ENCODE measurements at places on chromosomes 4 and X.

DNA sequence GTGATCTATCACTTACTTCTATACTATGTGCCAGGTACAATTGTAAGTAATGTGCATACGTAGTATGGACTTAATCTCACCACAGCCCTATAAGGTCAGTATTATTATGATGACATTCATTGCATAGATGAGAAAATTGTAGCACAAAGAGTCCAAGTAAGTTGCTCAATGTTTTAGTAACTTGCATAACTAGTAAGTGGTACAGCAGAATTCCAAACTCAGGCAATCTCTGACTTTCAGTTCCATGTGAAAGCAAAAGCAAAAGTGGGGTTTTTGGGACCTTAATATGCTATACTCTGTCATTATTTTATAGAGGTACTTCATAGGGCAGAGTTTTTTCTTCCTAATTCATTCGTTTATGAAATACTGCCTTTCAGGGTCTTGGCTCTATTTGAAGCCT is 188.8 kb upstream of the VEGFC start:
- no peak for DNase-seq

DNA sequence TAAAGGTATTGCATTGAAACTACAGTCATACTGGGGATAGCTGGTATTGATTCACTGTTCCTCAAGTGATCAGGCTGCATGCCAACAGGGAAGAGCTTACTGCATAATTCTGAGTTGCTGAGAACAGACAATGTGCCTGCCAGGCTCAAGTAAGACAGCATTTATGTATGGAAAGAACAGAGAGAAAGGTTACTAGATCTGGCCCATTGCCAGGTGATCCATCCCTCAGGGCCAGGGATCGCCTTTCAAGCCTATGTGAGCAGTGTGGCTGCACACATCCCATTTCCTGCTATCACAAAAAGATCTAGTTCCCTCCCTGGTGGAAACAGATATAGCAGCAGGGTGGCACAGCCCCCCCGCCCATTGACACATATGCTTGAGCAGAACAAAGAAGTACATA is 254.0 kb downstream of the TMA16 start:
- DNase-seq: peak; percentile 24

- no peak for DNase-seq
These were observed 116.1 kb downstream of the SPCS3 start for GRCh38 chr4:176435901-176436292.

- no peak for DNase-seq
These were observed 771 bp upstream of the RBPJ start for GRCh38 chr4:26319949-26320537.

DNA sequence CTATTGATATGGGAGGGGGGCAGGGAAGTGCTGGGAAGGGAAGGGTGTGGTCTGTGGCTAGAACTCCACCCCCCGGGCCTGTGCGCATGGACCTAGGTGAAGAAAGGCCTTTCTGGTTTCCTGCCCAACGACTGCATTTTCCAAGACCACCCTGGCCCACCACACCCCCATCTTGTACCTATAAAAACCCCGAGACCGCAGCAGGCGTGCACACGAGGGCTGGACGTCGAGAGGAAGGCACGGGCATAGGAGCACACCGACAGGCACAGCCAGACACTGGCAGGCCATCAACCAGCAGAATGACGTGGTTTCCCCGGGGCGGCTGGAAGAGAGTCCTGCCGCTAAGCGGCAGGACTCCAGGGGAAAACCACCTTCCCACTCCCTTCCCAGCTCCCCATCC is 981.1 kb downstream of the PCDH7 start:
- DNase-seq: no peak

DNA sequence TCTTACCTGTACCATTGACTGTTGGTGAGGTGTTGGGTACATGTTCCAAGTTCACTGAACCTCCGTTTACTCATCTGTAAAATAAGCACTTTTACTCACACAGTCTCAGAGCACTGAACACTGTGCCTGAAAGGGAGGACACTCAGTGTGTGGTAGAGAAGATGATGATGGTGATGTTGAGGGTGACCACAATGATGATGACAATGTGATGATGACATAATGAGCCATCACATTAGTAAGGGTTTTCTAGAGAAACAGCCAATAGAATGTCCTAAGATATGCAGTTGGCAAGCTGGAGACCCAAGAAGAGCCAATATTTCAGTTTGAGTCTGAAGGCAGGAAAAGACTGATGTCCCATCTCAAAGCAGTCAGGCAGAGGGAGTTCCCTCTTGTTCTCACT is 315.4 kb upstream of the IGFBP7 start:
- DNase-seq: no peak

DNA sequence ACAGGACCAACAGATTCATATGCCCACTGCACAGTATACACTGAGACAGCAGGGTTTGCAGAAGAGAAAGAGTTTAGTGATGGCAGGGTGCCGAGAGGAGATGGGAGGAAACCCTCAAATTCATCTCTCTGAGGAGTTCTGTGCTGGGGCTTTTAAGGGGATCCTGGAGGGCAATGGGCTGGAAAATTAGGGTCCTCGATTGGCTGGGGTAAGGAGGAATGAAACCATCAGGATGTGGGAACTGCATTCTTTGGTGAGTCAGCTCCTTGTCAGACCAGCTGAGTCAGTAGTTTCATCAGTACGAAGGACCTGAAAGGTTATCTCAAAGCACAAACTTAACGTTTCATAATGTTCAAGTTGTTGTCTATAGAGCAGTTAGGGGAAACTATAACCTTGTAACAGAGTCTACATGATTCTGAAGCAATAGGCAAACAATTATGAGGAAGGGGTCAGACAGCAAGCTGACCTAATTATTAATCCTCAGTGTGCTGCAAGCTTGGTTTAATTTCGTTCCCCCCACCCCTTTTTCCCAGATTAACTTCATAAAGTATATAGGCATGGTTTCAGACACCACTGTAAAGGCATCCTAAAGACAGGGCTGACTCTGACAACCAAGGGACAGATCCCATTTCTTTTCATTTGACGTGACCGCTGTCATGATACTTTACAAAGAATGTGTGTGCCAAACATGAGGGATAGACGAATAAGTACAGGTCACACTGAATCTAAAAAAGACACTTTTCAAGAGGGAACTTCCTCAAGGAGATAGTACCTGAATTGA is 1.5 kb upstream of the MSMO1 start:
- no peak for DNase-seq

DNA sequence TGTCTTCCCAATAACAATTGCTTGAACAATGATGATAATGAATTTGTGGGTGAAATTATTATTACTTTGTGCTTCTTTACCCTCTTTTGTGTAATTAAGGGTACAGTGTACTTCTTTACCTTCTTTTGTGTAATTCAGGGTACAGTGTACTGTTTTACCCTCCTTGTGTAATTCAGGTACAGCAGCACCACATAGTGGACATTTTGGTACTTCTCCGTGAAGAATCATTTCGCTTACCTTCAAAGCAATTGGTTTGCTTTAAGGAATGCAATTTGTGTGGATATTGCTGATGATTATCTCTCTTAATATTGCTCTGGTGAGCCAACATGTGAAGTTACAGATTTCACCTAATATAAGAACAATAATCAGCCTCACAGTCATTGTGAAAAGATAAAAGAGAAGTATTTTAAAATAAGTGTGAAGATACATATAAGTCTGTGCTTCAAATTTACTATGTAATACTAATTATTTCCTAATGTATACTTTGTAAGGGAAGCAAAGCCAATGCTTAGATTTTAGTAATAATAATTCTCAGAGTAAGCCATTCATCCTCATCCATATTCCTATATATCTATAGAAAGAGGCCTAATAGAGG is 27.2 kb upstream of the SEC24B start:
- no peak for DNase-seq

DNA sequence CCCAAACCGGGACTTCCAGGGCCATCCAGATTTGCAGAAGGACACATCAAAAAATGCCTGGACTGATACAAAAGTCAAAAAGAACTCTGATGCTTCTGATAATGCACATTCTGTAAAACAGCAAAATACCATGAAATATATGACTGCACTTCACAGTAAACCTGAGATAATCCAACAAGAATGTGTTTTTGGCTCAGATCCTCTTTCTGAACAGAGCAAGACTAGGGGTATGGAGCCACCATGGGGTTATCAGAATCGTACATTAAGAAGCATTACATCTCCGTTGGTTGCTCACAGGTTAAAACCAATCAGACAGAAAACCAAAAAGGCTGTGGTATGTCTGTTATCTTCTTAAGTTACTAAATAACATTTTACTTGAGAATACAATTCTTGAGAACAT is 9.2 kb downstream of the PLK4 start:
- no peak for DNase-seq

DNA sequence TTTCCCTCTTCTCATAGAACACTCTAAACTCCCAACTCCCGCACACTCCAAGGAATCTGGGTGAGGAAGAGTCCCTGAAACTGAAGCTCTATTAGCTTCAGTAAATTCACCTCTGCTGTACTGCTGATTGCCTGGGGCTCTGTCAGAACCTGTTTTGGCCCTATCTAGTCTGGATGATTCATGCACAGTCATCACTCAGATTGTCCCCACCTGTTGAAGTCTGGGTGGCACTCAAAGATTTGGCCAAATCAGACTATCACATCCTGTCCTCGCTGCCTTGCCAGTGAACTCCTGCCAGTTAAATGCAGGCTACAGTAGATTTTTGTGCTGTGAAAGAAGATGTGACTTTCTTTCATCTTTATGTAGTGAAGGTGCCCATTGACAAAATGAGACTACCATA is 63.5 kb upstream of the EMCN start:
- DNase-seq: no peak

DNA sequence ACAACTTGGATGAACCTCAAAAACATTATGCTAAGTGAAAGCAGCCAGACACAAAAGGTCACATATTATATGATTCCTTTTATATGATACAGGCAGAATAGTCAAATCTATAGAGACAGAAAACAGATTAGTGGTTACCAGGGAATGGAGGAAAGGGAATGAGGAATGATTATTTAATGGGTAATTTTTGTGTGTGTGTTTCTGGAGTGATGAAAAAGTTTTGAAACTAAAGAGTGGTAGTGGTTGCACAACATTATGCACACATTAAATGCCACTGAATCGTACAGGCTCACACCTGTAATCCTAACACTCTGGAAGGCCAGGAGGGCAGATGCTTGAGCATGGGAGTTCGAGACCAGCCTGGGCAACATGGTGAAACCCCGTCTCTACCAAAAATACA is 19.6 kb upstream of the SOD3 start:
- no peak for DNase-seq

- DNase-seq: no peak
These were observed 26.3 kb upstream of the TMEM131L start for GRCh38 chr4:153439831-153440230.

DNA sequence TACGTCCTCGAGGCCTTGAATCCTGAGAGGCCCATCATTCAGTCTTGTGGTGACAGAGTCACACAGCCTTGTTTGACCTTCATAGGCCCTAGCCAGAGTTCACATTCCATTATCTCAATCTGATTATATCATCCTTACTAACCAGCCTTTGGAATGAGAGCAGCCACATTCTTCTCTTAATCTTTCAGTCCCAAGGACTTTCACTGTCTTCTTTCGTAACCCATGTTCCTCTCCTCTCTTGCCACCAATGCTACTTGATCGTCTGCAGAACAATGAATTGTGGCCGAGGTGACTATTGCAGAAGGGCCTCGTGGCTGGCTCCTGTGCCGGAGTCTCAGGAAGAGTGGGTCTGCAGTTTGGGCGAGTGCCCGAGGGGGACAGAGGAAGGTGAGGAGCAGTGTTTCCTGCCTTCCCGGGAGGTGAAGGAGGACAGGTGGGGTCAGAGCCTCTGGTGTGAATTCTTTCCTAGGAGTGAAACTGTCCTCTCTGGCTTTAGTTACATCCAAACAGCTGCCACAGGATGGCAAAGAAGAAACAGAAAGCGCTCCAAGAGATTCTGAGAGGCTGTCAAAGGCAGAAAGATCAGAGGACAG is 94.6 kb downstream of the LIMCH1 start:
- no peak for DNase-seq

DNA sequence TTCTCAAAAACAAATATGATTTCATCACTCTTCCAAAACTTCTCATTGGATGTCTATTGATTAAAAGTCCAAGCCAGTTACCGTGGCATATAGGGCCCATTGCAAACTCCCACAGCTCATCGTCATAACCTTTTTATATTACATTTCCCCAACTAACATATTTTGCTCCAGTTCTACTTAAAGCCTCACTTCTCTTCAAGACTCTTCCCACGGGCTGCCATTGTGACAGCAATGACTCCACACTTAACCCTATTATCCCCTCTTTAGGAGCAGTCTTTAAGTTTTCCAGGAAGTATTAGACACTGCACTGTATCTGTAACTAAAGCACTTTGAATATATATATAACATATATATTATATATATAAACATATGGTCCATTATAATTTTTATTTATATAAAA is 44.5 kb downstream of the DTHD1 start:
- no peak for DNase-seq

DNA sequence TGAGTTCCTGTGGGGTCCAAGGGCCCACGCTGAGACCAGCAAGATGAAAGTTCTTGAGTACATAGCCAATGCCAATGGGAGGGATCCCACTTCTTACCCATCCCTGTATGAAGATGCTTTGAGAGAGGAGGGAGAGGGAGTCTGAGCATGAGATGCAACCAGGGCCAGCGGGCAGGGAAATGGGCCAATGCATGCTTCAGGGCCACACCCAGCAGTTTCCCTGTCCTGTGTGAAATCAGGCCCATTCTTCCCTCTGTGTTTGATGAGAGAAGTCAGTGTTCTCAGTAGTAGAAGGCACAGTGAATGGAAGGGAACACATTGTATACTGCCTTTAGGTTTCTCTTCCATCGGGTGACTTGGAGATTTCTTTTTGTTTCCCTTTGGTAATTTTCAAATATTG is 4.8 kb downstream of the MAGEA11 start:
- DNase-seq: no peak
